Natural killer cell (primary cell): ENCODE measurements at places on chromosomes 12 and 14. TPM values are rescaled to one million over a fixed set of nuclear protein-coding genes. Genes with fewer than 3 reads are reported as not detected.

TMCC3 gene
- total RNA-seq = 20.1 TPM

IAPP gene
- total RNA-seq = not detected

GPR135 gene
- 1.8 TPM for total RNA-seq

DNA sequence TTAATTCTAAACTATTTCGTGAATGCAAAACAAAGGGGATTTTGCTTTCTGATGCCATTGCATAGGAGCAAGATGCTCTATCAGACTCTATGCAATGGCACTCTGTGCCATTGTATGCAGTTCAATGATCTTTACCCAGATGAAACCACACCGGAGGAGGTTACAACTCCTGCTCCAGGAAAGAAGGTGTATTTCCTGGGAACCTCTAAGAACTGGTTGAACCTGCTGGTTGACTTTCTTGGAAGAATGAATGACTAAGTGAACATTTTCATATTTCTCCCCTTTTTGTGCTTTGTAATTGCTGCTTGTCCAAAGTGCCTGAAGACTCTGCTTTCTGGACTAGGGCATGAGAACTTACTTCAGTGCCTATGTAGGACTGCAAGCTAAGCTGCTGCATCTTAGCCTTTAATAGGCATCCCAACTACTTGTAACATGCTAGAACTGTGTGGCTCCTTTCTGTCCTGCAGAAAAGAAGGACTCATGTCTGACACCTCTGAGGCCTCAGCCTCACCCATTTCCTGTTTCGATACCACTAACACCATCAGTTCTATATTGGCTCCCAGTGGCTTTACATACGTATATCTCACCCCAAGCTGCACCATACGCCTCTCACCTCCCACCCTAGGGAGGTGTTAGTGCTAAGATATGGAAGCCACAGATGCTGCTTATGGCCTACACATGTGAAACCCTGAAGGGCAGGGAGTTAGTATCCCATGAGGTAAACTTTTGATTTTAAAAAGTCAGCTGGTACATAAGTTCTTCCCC lies 193.5 kb upstream of the CNOT2 start:
- H3K4me1 ChIP-seq = peaks cover 14% of the 10 kb centered on the region
- peak overlapping the region; percentile 47 for H3K27ac ChIP-seq
- H3K27me3 ChIP-seq = peaks cover 2% of the 10 kb centered on the region
- H3K4me3 ChIP-seq = no peak overlapping the region
- DNase-seq = peak; percentile 71

DNA sequence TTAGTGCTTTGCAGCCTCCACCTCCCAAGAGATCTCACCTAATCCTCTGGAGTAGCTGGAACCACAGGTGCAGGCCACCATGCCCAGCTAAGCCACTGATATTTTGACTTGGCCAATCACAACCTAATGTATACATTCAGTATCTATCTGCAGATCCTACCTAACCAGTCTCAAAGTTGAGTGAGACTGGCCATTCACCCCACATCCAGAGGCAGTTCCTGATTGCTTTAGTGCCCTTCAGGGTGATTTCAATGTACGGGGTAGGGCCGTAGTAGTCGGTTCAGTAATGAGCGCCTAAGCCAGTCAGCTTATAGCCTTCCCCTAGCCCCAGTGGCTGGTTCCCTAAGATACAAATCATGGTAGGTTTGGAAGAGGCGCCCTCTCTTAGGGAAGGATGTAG lies 27.4 kb upstream of the FBXO34 start:
- H3K4me3 ChIP-seq = no peak overlapping the region
- no peak overlapping the region for H3K27ac ChIP-seq
- no peak for DNase-seq
- H3K36me3 ChIP-seq = no peaks in the 10 kb centered on the region
- H3K4me1 ChIP-seq = no peaks in the 10 kb centered on the region

GRCh38 chr12:541676-542324 lies 82.1 kb downstream of the B4GALNT3 start:
- no peak for DNase-seq
- no peaks in the 10 kb centered on the region for H3K36me3 ChIP-seq
- no peak overlapping the region for H3K27ac ChIP-seq
- H3K4me3 ChIP-seq = no peak overlapping the region
- H3K4me1 ChIP-seq = peaks cover 32% of the 10 kb centered on the region

DNA sequence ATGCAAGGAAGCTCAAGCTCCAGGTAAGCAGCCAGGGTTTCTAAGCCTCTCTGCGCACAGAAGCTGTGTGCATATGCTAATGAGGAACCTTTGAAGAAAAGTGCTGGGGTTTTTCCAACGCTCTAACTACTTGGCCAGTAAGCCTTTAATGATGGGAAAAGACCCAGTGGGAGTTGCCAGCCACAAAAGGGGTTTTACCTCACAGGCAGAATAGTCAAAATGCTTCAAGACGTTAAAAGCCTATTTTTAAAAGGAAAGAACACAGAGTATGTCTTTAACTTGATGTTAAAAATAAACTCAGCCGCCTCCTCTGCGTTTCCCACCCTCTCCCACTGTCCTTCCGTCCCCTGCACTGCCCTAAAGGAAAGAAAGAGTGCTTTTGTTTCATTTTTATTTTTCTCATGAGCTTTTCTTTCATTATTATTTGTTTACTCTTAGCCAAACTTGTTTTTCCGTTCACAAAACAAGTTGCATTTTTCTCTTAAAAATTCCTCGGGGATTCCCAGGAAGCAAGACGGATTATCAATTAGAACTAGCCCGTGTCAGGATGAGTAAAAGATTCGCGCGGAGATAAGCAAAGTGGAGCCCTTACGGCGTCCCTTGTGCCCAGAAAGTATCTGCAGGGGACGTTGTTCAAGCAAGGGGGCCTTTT lies 209.8 kb upstream of the NUDT4 start:
- H3K4me1 ChIP-seq = no peaks in the 10 kb centered on the region
- DNase-seq = peak; percentile 48
- H3K27me3 ChIP-seq = no peaks in the 10 kb centered on the region

- DNase-seq = no peak
- no peaks in the 10 kb centered on the region for H3K36me3 ChIP-seq
- H3K27ac ChIP-seq = no peak overlapping the region
- no peak overlapping the region for H3K4me3 ChIP-seq
- H3K27me3 ChIP-seq = no peaks in the 10 kb centered on the region
Observed at GRCh38 chr12:68237619-68238018, 12.0 kb upstream of the IL26 start.

DNA sequence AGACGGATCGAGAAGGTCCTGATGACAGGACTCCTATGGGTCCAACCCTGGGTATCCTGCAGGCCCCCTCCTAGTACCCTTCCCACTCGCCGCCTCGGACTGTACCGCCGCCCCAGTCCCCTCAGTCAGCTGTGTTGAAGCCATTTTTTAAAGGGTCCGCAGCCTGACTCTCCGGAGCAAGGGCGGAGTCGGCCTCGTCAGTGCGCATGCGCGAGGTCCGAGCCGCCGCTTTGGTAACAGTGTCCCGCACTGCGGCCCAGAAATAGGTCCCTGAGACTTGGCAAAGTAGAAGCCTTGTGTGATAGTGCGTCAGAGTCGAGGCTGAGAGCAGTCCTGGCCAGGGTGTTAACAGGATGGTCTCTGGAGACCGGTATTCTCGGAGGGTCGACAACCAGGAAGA lies 769.0 kb upstream of the ALG10B start:
- DNase-seq = no peak
- H3K4me3 ChIP-seq = no peak overlapping the region
- H3K27me3 ChIP-seq = no peaks in the 10 kb centered on the region
- no peaks in the 10 kb centered on the region for H3K36me3 ChIP-seq
- H3K4me1 ChIP-seq = no peaks in the 10 kb centered on the region
- H3K27ac ChIP-seq = no peak overlapping the region

DNA sequence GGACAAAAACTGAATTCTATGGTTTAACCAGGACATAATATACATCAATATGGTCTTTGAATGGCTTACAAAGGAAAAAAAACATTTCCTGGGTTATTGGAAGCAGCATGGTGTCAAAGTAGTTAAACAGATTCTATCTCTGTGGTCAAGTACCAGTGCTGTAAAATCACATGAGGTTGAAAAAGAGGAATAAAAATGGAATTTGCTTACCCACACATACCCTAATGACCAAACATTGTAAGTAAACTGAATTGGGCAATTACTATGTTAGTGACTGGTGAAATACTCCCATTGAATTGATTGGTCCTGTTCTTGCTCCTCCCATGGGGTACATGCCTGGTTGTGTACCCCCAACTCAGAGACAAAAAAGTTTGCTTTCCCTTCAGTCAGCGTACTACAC lies 19.6 kb downstream of the IFNG start:
- H3K27me3 ChIP-seq = no peaks in the 10 kb centered on the region
- peaks cover 16% of the 10 kb centered on the region for H3K4me1 ChIP-seq
- no peak overlapping the region for H3K27ac ChIP-seq
- no peak overlapping the region for H3K4me3 ChIP-seq

DNA sequence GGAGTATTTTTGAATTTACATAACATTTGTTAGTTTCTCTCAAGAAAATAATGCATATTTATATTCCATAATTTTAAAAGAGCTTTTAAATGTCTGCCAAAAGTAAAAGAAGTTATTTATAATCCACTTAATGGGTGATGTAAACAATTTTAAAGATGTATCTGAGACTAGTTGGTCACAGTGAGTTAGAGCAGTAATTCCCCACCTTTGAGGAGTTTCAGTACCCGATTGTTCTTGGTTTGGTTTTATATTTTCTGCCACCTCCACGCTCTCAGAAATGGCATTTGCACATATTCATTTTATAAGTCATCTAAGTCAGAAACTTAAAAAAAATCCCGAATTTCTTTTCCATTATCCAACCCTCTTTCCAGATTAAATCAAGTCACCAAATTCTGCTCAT lies 153.2 kb downstream of the SLC35F4 start:
- no peaks in the 10 kb centered on the region for H3K36me3 ChIP-seq
- no peaks in the 10 kb centered on the region for H3K27me3 ChIP-seq
- no peak overlapping the region for H3K4me3 ChIP-seq
- H3K27ac ChIP-seq = no peak overlapping the region
- DNase-seq = no peak
- H3K4me1 ChIP-seq = no peaks in the 10 kb centered on the region

DNA sequence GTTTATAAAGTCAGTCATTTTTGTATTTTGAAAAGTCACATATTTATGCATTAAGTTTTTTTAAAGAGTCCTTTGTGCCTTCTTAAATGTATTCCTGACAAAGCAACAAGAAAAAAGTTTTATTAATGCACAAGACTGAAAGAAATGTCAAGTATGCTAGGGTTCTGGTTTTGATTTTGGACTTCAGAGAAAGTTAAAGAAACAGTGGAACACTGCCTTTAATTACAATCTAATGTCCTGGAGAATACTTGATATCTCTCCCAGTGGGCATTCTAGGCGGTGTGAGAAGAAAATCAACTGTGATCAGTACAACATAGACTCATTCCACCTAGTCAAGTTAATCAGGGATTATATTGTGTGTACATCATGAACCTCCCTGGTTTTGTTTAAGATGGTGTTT lies 49.9 kb downstream of the PRICKLE1 start:
- no peak for DNase-seq
- no peaks in the 10 kb centered on the region for H3K36me3 ChIP-seq
- no peaks in the 10 kb centered on the region for H3K27me3 ChIP-seq
- no peaks in the 10 kb centered on the region for H3K4me1 ChIP-seq
- no peak overlapping the region for H3K4me3 ChIP-seq
